NCI-H1694 treated with DMSO at 0.1 percent for 48 hours (cell line): ENCODE measurements at places on chromosomes 11 and 22.

- no peak for DNase-seq
Measured at GRCh38 chr22:30541961-30542810, 4.4 kb downstream of the SEC14L6 start.

DNA sequence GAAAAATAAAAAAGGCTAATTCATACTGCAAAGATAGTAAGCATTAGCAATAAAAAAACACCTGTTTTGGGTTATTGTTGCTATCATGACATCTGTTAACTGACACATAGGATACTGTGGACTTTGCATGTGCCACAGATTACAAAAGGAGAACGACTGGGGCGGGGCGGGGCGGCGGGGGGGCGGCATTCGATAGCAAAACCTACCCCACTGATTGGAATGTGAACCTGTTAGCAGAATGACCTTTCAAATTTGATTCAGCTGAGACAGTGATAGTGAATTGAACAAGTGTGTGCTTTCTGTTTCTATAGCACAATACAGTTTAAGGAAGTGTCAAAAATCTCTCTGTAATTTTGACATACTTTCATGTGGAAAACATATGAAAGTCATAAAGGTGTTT lies 14.9 kb downstream of the MMP20 start:
- no peak for DNase-seq

- no peak for DNase-seq
Measured at GRCh38 chr11:64970731-64971151, 1.2 kb downstream of the MAJIN start.

DNA sequence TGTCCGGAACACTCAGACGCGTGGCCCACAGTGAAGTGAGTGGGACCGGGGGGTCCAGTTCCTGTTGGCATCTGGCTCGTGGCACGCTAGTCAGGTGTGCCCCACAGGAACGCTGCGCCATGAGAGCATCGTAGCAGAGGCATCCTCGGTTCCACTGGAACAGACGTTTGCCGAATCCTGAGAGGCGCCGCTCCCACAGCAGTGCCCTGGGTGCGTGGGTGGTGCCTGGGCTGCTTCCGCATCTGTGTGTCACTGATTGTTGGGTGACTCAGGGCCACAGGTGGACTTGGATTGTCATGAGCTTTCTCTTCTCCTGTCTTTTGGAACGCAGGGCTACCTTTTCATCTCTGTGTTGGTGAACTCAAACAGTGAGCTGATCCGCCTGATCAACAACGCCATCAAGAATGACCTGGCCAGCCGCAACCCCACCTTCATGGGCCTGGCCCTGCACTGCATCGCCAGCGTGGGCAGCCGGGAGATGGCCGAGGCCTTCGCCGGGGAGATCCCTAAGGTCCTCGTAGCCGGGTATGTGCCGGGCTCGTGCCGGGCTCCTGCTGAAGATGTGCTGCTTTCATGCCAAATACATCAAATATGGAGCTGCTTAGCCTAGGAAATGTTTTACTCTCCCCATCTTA lies 46.2 kb downstream of the AP2A2 start:
- DNase-seq: no peak

DNA sequence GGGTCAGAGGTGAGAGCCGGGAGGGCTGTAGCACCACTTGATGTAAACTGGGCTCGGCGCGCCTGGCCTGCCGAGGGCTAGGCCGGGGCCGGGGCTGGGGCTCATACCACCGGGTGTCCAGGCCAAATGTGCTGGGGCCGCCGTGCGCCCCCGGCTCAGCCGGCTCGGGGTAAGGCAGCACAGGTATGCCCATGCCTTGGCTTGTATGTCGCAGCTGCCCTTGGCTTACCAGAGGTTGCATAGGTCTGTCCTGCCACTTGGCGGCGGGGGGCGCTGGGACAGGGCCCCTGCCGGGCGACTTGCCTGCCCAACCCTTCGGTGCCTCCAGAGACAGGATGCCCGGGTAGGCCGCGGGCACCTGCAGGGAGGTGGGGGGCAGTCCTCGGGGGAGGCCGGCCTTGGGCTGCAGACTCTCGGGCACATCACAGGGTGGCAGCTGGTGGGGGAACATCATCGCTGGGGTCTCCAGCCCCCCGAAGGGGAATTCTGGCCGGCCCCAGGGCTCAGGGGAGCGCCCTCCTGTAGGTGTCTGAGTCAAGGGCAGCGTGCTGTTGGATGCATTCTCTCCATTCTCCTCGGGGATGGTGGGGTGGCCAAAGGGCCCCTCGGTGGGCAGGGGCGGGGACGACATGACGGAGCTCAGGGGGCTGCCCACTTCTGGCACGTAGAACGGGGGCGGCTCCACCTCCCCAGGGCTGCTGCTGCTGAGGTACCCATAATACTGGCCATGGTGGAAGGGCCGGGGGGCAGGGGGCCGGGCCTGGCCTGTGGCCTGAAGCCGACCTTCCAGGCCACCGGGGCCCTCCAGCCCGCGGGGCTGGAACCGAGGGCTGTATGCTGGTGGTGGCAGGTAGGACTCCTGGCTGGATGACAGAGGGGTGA lies 36.4 kb downstream of the IGSF9B start:
- no peak for DNase-seq

- DNase-seq: no peak
Measured at GRCh38 chr11:44742508-44743246, 15.9 kb downstream of the TSPAN18 start.

- no peak for DNase-seq
Measured at GRCh38 chr11:60739114-60739513, 14.6 kb downstream of the MS4A18 start.

GRCh38 chr11:35337136-35337913 lies 82.0 kb downstream of the SLC1A2 start:
- no peak for DNase-seq

DNA sequence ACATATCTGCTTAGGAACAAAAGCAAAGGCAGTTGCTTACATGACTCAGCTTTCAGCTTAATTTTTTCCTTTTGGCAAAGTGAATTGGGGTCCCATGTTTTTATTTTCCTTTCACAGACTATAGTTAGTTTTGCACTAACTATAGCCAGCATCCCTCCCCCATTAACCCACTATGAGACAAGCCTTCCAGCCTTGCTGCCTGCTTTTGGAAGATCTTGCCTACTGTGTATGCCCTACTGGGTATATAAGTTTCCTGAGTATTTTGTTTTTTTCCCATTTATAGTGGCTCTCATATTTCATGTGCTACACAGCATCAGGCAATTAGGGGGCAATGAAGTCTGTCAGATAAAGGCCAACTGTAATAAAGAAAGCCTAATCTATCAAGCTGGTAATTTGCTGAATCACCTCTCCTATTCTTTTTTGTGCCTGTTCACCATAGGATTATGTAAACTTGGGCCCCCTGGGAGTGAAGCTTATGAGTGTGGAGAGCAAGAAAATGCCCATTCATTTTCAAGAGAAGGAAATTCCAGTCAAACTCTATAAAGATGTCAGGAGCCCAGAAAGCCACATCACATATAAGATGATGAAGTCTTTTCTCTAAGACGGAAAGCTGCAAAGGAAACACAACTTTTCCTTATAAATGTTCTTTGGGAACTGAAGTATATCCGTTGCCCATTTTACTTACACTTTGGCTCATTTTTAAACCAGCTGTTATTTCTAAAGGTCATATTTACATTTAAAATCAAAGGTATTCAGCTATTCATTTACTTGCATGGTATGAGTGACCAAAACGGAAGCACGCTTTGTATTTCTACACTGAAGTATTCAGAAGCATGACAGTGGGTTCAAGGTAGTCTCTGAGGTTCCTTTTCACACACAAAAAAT lies 64.0 kb downstream of the CCDC83 start:
- no peak for DNase-seq

- DNase-seq: peak; percentile 74
Measured at GRCh38 chr11:19730373-19730772, 17.7 kb downstream of the NAV2 start.

DNA sequence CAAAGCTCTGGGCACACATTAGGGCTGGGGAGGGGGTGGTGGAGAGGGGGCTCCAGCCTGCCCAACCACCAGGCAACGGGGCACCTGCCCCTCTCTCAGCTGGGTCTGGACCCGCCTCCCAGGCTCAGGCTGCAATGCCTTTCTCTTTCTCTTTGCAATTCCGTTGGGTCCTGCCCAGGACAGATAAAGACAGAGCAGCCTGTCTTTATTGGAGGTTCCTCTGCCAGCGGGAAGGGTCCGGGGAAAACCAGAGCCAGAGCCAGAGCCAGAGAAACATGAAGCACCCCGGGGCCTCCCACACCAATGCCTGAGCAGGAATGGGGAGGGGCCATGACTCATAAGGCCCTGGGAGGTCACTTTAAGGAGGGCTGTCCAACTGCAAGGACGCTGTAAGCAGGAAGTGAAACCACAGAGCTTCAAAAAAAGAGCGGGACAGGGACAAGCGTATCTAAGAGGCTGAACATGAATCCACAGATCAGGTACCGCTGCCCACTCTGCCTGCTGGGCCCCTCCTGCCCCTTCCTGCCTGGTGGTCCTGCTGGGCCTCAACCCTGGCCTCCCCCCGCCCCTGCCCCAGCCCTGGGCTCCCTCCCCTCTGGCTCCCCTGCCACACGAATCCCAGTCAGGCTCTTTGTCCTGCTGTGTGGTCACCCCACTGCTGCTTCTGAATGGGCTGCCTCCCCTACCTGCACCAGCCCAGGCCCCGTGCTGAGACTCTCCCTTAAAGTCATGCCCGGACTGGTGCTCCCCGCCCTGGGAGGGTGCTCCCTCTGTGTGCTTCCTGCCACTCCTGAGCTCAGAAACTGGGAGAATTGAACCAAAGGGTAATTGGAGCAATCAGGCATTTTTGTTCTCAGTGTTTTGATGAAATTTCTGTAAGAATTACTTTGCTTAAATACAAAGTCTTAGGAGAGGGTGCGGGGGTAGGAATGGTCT lies at the start of gene APOBEC3B:
Gene APOBEC3B (plus strand): TSS at position 356 of the 936 bp plus-strand sequence. CDS start 107 bp downstream, at position 463.
- DNase-seq: no peak

- no peak for DNase-seq
Measured at GRCh38 chr11:12834166-12834565, 159.9 kb downstream of the TEAD1 start.

DNA sequence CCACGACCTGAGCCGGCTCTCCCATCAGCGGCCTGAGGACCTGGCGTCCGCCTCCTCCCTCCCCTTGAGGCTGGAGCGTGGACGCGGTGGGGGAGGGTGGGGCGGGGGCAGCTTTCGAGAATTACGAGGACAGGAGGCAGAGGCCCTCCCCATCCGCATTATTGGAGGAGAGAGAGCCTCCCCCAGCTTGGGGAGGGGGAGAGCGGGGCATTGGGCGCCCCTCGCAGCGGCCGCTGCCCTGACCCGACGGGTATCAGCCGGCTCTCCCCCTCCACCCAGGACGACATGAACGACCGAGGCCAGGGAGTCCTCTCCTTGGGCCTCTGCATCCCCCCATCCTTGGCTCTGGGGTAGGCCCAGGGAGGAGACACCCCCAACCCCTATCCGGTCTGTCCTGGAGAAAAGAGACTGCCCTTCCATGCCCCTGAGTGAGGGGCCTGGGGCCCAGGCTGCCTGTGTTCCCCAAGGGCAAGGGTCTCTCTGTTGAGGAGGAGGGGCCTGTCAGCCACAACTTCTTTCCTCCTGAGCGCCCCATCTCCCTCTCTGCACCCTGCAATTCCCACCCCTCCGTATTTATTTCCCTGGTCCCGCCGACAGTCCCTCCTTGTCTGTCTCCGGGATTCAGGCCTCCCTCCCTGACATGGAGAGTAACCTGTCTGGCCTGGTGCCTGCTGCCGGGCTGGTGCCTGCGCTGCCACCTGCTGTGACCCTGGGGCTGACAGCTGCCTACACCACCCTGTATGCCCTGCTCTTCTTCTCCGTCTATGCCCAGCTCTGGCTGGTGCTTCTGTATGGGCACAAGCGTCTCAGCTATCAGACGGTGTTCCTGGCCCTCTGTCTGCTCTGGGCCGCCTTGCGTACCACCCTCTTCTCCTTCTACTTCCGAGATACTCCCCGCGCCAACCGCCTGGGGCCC lies 495 bp downstream of the GPR137 start:
- peak; percentile 43 for DNase-seq

GRCh38 chr11:74025467-74026166 lies 16.7 kb upstream of the UCP3 start:
- no peak for DNase-seq

- no peak for DNase-seq
Measured at GRCh38 chr11:71566081-71566620, 788 bp downstream of the KRTAP5-10 start.
